ENCODE measurements at places on chromosomes 3 and 15.

- no peak for DNase-seq
These were observed 20.3 kb downstream of the MEF2A start for GRCh38 chr15:99586121-99586520.

GRCh38 chr3:13709706-13710105 lies 160.8 kb downstream of the FBLN2 start:
- DNase-seq: no peak

DNA sequence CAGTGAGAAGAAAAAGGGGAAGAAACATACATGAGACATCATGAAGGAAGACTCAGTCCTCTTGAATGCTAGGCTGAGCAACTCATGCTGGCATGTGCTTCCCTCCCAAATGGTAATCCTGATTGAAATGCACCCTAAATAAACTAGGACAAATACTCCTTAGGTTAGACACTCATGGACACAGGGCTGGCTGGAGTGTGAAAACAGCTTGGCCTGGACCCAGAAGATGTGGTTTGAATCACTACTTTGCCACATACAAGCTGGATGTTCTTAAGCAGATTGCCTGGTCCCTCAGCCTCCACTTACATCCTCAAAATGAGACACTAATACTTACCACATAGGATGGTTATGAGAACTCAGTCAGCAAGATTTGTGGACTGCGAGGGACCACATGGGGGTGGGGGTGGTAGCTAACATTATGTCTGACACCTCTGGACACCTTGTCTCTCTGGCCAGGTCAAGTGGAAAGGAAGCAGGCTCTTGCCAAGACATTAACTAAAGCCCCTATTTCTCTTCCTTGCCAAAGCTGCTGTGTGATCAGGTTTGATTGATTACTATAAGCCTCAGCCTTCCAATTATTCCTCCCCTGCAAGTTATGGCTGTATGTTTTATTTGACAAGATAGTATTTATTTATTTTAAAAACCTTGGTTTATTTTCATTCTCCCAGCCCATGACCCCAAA lies 138.9 kb upstream of the SLC7A14 start:
- no peak for DNase-seq

DNA sequence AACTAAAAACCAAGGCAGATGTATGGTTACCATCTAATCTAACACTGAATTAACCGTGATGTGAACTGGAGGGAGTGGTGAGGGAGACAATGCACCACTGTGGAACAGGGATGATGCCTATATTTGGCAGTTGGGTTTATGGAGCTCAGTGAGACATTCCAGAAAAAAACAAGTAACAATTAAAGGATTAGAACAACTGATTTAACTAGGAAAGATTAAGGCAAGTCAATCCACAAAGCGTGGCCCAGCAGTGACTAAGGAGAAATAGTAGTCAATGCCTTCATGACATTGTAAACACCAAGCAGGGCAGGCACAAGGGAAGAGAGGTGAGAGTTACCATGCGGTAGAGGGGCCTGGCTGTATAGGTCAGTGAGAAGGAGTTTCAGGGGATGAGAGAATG lies 38.1 kb downstream of the CHAC1 start:
- DNase-seq: no peak

GRCh38 chr3:114861666-114862065 lies 285.4 kb downstream of the ZBTB20 start:
- peak; percentile 85 for DNase-seq

DNA sequence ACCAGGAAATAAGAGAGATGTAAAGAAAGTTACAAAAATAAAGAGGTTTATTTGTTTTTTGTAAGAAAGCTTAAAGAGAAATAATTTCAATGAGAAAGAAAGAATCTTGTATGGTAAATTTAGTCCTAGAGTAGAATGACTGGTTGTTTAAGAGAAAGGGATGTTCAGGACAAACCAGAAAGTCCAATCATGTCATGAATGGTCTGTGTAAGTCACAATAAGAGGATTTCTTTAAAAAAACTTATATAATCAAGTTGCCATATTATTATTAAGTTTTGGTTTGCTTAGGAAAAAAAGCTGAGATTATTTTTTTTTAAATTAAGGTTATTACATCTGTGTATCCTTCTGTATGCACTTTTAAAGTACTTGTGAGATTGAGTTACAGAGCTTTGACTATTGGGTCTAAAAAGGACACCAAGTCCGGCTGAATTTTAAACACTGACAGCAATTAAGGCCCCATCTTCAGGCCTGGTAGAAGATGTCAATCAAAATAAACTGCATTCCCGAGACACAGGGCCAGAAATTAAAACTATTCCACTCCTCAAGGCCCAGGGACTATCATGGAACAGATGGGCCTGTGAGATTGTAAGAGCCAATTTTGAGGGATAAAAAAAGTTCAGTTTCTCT lies 12.2 kb downstream of the ERICH6 start:
- DNase-seq: no peak

DNA sequence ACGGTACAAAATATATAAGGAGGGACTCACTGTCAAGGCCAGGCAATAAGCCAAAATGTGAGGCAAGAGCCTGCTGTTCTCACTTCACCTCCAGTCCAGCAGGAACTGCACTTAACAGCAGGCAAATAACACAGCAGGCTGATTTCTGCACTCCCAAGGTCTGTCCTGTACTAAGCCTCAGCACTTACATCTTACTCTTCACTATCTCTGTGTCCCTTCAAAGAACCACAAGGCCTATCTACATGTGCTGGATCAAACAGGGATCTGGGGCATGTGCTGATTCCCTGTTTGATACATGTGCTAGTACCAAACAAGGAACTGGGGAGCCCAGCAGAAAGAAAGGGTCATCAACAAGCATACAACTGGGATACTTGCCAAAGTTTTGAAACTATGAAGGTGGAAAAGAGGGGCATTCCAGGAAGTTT lies 22.2 kb downstream of the UACA start:
- DNase-seq: peak; percentile 19

- DNase-seq: peak; percentile 12
These were observed 9.7 kb upstream of the PTPN23 start for GRCh38 chr3:47370887-47371697.

DNA sequence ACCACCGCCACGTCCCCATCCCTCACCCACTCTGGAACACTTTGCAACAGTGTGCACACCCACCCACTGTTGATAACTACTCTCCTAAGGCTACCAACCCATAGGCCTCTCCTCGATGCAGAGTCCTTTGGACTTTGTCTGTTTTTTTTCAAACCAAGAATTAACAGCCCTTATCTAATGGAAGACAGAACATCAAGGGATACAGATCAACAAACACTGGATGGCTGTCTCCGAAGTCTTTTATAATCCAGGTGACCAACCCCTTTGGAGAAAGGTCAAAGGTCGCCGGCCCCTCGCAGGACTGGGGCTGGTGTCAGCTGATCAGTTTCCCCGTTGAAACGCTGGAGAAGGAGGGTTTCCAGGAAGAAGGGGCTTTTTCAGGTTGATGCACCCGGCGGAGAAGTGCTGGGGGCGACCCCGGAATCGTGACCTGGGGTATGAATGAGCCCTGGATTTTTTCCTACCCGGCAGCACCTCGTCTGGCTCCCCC lies 532 bp downstream of the B4GALT4 start:
- peak; percentile 39 for DNase-seq

DNA sequence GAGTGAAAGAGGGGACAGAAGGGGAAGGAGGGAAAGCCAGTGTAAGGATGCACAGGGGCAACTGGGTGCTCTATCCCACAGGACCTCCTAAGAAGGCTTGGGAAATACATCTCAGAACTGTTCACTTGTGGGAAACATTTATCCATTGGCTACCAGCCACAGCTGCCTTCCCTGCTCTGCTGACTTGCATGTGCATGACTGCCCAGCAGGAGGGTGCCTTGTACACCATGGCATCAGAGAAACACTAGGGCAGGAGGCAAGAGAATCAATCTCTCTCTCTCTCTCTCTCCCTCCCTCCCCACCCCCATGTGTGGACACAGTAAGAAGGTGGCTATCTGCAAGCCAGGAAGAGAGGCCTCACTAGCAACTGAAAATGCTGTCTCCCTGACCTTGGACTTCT lies 62.9 kb upstream of the ZBTB38 start:
- no peak for DNase-seq

DNA sequence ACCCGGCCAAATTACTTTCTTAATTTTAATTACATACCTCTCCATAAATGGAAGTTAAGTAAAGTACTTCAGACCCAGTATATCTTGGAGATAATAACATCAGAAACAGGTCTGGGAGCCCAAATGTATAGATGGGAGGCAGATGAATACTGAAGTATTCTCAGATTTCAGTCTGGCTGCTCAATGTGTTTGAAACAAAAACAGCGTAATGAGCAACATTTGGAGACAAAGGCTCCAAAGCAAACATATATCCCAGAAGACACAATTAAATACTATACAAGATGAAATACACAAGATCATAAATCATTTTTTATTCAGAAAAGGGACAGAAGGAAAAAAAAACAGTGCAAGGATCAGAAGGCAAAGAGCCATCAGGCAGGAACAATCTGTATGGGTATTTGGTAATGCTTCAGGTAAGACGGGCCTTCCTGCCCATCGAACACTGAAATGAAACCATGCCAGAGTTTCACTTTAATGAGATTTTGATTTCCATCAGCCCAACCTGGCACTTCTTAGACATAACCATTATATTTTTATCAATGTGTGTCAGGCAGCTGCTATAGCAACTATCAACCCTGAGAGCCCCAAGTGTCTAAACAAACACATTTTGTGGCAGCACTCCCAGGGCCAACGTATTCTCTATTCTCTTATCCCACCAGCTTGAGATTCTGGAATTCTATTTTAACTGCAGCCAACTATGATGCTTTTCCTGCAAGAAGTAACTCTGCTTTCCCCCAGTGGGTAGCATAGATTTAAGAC lies 210.8 kb downstream of the STT3B start:
- DNase-seq: no peak

- DNase-seq: no peak
These were observed 104.0 kb downstream of the VGLL4 start for GRCh38 chr3:11539677-11540076.

DNA sequence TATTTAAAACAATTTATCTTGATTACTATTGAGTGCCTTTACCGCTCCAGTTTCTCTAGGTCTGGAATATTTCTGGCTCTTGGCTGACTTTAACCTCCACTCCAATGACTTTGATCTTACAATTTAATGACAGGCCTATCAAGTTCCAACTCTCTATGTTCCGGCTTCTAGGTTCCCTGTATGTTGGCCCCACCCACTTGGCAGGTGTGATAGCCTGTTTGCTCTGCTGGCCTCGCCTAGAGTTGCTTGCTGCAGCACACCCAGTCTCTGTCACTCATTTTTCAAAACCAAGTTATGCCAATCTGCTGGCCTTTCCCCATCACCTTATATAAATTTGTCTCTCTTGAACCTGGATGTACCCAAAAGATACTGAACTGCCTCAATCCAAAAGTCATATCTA lies 428.0 kb downstream of the ROBO1 start:
- DNase-seq: no peak

DNA sequence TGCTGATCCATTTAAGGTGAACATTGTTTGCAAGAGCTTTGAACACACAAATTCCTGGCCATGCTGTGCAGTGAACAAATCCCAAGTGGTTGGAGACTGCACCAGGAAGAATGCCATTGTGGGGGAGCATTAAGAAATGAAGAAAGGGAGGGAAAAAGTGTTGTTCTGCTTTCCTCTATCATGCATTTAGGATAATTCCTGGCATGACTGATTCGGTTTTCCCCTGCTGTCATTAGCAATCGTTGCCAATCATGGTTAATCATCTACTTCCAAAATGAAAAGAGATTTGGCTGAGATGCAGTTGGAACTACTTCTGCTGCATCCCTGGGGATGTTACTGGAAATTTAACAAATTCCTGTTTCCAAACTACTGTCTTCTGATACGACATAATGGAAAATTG lies 73.7 kb upstream of the ZPLD1 start:
- no peak for DNase-seq

DNA sequence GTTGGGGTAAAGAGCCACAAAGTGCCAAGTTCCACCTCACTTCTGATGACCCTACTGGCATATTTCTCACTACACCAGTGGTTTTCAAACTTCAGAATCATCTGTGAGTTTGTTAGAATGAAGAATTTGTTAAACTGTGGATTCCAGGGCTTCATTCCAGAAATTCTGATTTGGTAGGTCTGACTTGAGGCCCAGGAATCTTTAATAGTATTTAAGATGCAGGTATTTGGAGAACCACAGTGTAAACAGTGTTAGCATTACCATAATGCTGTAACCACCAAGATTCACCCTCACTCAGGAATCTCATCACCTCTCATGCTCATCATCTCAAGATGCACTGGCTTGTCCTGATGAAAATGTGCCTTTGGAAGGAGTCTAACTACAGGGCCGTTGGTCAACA lies 6.0 kb downstream of the KCNMB3 start:
- DNase-seq: no peak

DNA sequence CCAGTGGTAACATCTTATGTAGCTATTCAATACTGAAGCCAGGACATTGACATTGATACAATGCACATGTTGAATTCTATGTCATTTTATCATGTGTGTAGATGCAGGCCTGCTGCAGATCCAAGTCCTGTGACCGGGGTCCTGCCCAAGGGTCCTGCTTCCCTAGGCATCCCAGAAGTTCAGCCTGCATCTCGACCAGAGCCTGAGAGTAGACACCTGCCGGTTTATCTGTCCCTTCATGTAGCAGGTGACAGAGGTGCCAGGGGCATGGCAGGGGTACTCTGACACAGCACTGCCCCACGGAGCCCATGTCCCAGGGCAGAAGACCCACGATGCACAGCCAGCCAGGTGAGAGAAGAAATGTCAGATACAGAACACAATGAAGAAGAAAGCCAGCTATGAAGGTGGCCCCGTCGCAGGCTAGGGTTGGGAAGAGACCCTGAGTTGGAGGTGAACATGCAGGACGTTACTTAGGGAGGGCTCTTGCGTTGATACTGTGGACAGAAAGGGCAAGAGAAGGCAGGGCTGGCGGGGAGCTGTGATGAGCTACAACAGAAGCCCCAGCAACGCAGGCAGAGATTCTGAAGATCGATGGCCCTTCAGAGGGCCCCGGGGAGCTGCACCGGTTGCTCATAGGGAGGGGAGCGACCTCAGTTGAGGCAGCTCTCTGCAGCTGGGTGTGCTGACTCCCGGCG lies 51.0 kb downstream of the TPRA1 start:
- no peak for DNase-seq

GRCh38 chr15:65354835-65355172 lies 23.0 kb downstream of the IGDCC3 start:
- peak; percentile 36 for DNase-seq

DNA sequence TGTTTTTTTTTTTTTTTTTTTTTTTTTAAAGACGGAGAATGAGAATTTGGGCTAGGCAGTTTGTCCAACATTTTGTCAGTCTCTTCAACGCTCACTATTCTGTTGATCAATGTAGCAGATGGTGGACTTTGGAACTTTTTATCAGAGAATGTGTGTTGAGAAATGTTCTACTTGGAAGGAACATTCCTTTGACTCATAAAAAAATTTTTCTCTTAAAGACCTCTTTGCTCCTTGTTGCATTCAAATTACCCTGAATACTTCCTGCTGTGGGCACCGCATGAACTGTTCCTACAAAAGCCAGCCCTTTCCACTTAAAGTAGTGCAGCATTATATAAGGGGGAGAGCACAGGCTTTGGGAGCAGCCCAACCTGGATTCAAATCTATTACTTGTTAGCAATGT lies 182.9 kb downstream of the AKAP13 start:
- DNase-seq: no peak
